Glutamatergic neuron (in vitro differentiated cells): ENCODE measurements at places on chromosomes 4 and X. TPM values are rescaled to one million over a fixed set of nuclear protein-coding genes. Genes with fewer than 3 reads are reported as not detected.

KCND1 gene
- total RNA-seq = 7.2 TPM

VCX gene
- 1.1 TPM for total RNA-seq

- DNase-seq = no peak
Observed at GRCh38 chr4:145865274-145865941, 73.2 kb downstream of the ZNF827 start.

DNA sequence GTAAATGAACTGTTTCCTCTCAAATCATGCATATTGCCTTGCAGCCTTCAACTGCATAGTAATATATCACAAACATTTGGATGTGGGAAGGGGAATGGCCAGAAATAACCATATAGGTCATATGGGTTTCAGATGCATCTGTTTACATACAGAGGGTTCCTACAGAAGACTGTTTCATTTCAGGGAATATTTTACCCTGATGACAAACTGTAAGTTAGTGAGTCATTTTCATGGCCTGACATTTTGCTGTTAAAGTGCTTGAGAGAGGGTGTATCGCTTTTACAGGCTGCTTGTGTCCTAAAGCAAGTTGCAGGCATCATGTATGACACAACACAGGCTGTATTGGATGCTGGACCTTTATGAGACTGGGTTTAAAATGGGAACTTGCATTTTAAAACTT, 25.5 kb upstream of the AMOT start:
- no peak for DNase-seq

DNA sequence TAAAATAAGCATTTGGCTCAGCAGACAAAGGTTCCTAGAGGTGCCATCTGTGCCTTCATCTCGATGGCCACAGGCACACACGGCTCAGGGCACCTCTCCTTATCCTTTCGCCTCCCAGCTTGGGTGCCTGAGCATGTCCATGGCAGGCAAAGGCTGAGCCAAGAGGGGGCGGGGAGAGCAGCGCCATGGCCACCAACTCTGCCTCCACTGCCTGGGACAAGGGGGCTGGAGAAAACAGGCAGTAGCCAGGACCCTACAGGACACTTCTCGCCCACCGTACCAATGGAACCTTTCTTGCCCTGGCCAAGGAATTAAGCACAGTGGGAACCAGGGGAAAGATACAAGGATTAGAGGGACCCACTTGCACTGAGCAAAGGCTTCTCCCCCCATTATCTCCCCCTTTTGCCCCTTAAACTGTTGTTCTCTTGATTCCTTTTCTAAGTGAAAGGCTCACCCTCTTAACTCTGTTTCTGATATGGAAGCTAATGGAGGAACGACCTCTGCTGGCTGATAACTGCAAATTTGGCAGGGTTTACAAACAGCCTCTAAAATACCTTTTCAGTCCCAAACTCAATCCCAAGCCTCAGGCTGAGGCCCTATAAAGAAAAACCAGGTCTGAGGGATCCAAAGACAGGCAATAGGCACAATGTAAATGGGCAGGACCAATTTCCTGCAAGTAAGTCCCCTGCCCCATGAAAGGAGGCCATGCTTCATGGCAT, 335.2 kb downstream of the ADAM29 start:
- no peak for DNase-seq
